ENCODE measurements at places on chromosomes 2 and 18.

- DNase-seq, result no peak
Observed at GRCh38 chr2:109217362-109218086, 88.5 kb downstream of the SH3RF3 start.

DNA sequence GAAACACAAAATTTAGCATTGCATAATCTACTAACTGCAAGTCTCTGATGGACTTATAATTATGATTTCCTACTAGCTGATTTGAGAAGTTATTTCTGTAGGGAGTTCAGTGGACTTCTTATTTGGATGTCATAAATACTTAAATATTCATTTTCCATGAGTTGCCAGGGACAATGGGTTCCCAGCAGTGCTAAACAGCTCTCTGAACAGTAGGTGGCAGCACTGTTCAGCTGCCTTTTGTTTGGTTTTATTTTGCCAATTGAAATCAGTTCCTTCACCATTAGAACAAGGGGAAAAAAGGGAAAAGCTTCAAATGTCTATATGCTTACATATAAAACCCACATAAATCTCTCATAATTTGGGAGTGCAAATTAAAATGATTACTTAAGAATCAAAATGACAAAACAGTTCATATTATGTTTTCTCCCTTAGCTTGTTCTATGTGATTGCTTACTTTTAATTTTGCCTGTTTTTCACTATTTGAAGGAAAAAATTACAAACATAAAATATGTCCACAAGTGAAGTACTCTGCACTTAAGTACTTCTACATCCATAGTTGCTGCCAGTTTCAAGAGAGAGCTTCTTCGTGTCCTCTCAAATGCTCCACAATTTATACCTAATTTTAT, 898.9 kb downstream of the CPS1 start:
- DNase-seq, result no peak

DNA sequence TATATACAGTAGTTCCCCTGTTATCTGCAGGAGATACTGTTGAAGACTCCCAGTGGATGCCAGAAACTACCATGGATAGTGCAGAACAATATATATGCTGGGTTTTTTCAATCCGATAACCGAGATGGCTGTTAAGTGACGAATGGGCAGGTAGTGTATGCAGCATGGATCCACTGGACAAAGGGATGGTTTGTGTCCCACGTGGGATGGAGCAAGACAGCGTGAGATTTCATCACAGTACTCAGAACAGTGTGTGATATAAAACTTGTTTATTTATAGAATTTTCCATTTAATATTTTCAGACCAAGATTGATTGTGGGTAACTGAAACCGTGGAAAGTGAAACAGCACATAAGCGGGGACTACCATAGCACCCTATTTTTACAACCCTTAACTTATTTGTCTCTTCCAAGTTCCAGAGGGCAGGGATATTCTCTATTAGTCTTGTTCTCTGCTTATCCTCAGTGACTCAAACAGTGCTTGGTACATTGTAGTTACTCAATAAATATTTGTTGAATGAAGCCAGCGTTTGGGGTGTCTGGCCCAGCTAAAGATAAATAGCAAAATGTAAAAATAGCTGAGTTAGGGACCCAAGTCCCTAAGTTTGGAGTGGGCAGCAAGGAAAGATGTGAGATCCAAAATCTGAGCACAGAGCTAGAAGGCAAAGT, 50.0 kb downstream of the RHBDD1 start:
- DNase-seq, result no peak

- no peak for DNase-seq
Observed at GRCh38 chr2:157830696-157831570, 45.2 kb downstream of the ACVR1 start.

- no peak for DNase-seq
Observed at GRCh38 chr2:96771796-96772618, 11.3 kb downstream of the CNNM4 start.

DNA sequence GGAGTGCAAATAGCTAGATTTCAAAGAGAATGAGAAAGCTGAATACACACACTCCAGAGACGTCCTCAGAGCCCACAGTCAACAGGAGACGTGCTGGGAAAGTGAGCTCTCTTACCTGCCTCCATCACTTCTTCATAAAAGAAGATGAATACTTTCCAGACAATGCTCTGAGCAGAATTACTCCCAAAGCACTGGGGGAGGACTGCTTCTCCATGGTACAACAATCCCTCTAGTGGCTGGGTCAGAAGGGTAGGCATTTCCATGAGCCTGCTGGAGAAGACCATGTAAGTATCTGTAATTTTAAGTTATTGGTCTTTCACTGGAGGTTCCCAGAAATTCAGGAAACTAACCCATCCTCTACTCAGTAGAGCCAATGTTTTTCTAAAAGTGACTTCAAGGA, 190.3 kb downstream of the RBM43 start:
- no peak for DNase-seq

- peak; percentile 25 for DNase-seq
Observed at GRCh38 chr18:55250768-55251173, 291.5 kb upstream of the CCDC68 start.

DNA sequence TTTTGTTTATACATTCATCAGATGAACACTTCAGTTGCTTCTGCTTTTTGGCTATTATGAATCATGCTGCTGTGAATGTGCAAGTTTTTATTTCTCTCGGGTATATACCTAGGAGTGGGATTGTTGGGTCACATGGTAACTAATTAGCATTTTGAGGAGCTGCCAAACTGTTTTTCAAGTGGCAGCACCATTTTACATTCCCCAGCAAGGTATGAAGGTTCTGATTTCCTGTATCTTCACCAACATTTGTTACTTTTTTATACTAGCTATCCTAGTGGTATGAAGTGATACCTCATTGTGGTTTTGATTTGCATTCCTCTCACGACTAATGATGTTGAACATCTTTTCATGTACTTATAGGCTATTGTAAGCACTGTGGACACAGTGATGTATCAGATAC, 53.9 kb downstream of the DYNC1I2 start:
- no peak for DNase-seq

DNA sequence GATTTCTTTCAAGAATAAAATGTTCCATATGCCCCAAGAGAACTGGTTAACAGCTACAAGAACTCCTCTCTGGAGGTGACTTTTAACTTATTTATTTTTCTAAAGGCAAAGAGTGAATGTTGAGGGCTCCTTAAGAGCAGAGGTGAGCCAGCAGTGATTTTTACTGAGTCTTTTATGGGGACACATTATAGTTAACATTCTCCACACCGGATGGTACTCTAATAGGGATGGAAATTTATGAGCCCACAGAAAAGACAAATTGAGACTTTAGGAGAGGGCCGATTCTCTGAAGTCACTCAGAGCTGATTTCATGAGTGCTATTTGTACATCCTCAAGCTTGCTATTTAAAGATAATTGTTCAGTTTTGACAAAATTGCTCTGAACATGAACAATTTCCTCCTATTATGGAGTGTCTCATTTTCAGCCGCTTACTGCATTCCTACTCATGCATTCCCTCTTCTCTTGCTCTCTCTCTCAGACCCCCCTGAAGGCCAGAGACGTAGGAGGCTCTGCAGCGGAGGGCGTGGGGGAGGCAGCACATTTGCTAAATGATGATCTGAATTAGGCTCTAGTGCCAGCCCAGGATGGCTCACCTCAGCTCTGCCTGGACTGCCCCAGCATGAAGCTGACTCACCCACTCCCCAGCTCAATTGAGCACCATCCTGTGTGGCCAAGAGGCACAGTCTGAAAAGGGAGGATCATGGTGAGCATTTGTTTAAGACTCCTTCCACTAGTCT, 5.9 kb upstream of the RPL37A start:
- DNase-seq, result peak; percentile 97

- DNase-seq, result no peak
Observed at GRCh38 chr2:32614084-32614483, 13.8 kb upstream of the TTC27 start.
